Peyer's patch (tissue), 4 donors: ENCODE measurements at places on chromosomes 16 and 17. TPM values are rescaled to one million over a fixed set of nuclear protein-coding genes. Genes with fewer than 3 reads are reported as not detected.

DNA sequence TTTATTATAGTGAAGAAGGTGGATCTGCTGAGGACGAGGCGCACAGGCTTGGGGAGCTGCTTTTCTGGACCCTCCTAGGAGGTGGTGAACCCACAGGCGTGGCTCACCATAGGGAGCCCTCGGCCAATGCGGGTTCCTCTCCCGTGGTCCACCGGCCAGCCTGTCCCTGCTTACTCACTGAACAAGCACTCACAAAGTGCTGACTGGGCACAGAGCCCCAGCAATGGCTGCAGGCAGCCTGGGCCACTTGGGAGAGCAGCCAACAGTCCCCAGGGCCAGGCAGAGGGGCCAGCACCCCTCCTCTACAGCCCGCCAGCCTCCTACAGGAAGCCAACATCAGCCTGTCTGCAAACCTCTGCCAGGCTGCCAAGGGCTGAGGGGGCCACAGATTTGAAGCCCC is 19.1 kb upstream of the NCBP3 start:
- no peaks in the 10 kb centered on the region for H3K4me1 ChIP-seq
- H3K4me3 ChIP-seq = no peak overlapping the region
- no peaks in the 10 kb centered on the region for H3K27me3 ChIP-seq
- DNase-seq = no peak
- H3K36me3 ChIP-seq = no peaks in the 10 kb centered on the region

GRCh38 chr16:22671301-22672076 is 142.5 kb upstream of the HS3ST2 start:
- H3K27me3 ChIP-seq = no peaks in the 10 kb centered on the region
- no peaks in the 10 kb centered on the region for H3K36me3 ChIP-seq
- DNase-seq = no peak
- H3K4me3 ChIP-seq = no peak overlapping the region
- H3K27ac ChIP-seq = no peak overlapping the region
- no peaks in the 10 kb centered on the region for H3K4me1 ChIP-seq

Gene OR2C1
- total RNA-seq = not detected

DNA sequence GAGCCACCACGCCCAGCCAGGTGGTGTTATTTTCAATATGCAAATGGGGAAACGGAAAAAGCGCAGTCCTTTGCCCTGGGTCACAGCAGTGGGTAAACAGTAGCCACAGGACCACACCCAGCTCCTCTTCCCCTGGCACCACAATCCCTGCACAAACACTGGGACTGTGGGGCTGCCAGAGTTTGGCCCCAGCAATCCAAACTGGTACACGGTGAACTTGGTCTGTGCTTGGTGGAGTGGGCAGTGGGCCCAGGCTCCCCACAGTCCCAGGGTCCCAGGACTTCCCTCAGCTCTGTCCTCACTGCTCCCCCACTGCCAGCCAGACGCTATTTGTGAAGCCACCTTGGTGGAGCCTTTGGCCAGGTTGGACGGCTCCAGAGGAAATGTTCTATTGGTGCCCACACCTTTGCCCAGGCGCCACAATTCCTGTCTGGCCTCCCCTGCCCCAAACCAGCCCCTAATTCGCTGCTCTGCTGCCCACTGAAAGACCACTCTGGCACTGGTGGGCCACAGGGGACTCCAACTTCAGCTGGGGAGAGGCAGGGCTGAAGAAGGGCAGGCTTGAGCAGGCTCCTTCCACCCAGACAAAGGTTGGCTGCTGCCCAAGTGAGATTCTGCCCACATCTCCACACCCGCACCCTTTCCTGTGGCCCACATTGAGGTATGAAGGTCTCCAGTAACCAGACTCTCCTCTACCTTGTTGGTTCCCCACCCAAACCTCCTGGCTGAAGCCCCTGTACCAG is 2.1 kb downstream of the CHAD start:
- no peak overlapping the region for H3K4me3 ChIP-seq
- H3K27me3 ChIP-seq = no peaks in the 10 kb centered on the region
- DNase-seq = no peak

DNA sequence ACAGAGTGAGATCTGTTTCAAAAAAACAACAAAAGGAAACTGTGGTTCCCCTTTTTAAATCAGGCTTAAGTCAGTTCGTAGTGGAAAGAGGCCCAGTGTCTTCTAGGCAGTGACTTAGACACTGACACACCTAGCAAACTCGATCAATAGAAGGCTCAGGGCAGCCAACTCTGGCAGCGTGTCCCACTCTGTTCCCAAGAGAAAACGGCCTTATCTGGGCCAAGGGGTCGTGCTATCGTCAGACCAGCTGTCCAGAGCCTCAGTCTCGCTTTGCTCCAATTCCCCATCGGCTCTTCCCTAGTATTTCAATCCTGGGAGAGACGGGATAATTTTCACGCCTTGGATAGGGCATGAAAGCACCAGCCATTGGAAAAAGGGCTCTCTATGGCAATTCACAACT is 72.9 kb downstream of the SLC5A11 start:
- H3K4me1 ChIP-seq = no peaks in the 10 kb centered on the region
- H3K4me3 ChIP-seq = no peak overlapping the region
- DNase-seq = no peak
- no peaks in the 10 kb centered on the region for H3K27me3 ChIP-seq
- H3K36me3 ChIP-seq = no peaks in the 10 kb centered on the region

- H3K27me3 ChIP-seq = no peaks in the 10 kb centered on the region
- peak overlapping the region; percentile 81 for H3K4me3 ChIP-seq
- DNase-seq = peak; percentile 66
- H3K4me1 ChIP-seq = no peaks in the 10 kb centered on the region
These were observed 2.7 kb downstream of the PLEKHH3 start for GRCh38 chr17:42673885-42674754.

- no peak for DNase-seq
- no peak overlapping the region for H3K27ac ChIP-seq
- no peak overlapping the region for H3K4me3 ChIP-seq
- H3K36me3 ChIP-seq = no peaks in the 10 kb centered on the region
These were observed 29.4 kb downstream of the TANC2 start for GRCh38 chr17:62995377-62995885.

- H3K4me3 ChIP-seq = no peak overlapping the region
- no peak for DNase-seq
- no peaks in the 10 kb centered on the region for H3K27me3 ChIP-seq
- no peaks in the 10 kb centered on the region for H3K4me1 ChIP-seq
- no peaks in the 10 kb centered on the region for H3K36me3 ChIP-seq
These were observed 208.9 kb downstream of the SHISA9 start for GRCh38 chr16:13110124-13110796.

Gene TEX14
- total RNA-seq = not detected

GRCh38 chr16:50765861-50766260 is 24.0 kb downstream of the CYLD start:
- H3K36me3 ChIP-seq = no peaks in the 10 kb centered on the region
- H3K27me3 ChIP-seq = no peaks in the 10 kb centered on the region
- no peaks in the 10 kb centered on the region for H3K4me1 ChIP-seq
- DNase-seq = no peak
- H3K27ac ChIP-seq = no peak overlapping the region
